ENCODE measurements at places on chromosomes 2 and 18. TPM values are rescaled to one million over a fixed set of nuclear protein-coding genes. Genes with fewer than 3 reads are reported as not detected.

CCDC85A gene
- polyA plus RNA-seq = 0.06 TPM

CTNNA2 gene
- polyA plus RNA-seq = not detected

- no peak for DNase-seq
Measured at GRCh38 chr18:22345718-22346117, 72.0 kb downstream of the CTAGE1 start.

DNA sequence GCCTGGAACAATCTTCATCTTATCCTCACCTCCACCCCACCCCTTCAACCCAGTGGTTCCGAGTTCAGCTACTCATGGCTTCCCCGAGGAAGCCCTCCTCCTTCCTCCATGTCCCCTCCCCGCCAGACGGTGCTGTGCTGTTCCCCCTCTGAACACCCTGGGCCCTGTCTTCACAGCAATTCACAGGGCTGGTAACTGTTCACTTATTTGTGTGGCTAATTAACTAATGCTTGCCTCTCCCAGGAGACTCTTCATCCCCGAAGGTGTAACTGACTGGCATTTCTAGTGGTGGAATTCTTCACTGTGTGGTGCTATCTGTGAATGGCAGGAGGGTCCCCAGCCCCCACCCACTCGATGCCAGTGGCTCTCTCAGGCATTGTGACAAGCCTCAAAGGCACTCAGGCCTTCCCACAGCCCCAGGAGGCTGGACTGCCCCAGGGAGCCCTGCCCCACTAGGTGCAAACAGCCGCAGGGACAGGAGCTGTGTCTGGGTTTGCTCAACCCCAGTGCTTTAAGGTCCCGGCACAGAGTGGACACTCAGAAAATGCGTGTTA, 133.7 kb upstream of the ID2 start:
- DNase-seq = no peak

DNA sequence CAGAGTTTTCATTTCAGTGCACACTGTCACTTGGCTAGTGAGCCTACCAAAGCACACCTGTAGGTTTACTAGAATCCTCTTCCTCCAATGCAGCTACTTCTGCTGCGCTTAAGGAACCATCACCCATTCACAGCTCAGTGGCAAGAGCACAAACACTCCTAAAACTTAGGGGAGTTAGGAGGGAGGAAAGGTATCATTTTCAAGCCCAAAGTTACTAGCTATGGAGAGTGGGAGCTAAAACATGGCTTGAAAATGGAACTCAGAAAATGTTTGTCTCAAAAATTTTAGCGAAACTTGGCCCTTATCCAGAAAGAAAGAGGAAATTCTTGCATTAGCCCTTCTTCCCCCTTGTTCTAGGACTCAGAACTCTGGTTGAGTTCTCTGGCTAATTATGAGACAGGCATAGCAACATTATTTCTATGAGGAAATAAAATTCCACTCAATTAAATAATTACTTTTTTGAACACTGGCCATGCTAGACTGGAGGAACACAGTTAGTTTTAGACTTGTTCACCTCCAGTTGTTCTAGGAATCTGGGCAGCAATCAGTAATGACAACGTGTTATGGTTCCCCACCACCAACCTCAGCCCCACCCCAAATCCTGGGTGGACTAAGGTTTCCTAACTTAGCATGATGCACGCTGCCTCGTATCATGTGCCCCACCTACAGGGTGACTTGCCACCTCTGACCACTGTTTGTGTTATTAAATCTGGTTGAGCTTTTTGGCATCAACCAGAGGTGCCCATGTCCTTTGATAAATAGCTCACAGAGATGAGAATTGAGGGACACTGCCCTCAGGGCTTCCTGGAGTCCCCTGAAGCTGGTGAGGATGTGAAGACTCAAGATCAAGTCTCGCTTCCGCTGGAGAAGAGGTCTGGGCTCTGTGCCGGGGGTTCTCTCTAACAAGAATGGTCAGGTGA, 32.8 kb downstream of the LPIN2 start:
- no peak for DNase-seq

DNA sequence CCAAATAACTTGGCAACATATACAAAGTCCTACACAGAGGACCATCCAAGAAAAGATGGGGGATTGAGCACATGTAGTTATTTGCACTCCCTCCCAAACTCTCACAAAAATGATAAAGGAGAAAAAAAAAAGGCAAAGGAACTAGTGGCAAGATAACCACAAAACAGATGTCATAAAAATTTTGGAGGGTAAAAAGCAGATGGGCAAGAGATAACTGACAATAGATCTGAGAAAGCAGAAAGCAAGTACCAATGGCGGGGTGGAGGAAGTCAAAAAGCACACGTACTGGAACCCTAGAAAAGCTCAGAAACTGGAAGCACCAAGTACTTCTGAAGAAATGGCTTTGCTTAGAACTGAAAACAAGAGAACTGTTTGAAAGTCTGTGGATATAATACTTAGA, 82.0 kb downstream of the WDPCP start:
- no peak for DNase-seq

DNA sequence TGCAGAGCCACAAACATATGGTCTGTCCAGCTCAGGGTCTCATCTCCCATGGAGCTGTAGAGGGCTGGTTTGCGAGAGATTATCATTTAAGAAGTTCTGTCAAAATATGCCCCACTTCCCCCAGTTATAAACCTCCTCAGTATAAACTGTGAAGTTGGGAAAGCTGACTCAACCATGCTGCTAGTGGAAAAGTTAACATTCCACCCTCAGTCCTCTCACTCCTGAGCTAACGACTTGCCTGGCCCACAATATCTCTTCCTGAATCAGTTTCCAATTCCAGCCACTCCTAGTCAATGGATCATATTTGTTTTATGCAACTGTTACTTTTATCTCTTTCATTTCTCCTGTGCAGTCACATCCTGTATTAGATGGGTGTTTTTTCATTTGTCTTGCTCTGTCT, 326.2 kb downstream of the SETBP1 start:
- no peak for DNase-seq

- no peak for DNase-seq
Measured at GRCh38 chr2:168210895-168211570, 36.4 kb downstream of the STK39 start.
